ENCODE measurements at places on chromosomes 7 and 10.

- no peak for DNase-seq
Measured at GRCh38 chr7:22662036-22662435, 65.0 kb upstream of the IL6 start.

DNA sequence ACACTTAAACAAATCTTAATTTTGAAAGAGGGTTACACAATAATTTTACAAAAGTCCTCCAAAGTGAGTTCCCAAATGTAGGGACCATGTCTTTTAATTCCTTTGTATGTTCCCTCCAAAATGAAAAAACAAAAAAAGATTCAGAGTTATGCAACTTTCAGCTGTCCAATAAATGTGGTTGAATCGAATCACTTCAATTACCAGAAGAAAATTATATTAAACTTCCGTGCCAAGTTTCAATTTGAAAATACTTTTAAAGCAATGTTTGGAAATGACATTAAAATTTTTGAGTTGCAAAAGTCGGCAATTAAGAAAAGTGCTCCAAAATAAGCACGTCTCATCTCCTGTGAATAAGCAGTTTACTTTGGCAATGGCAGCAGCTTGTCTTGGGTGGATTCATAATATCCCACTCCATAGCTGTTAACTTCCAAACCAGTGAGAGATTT is 60.3 kb upstream of the C1GALT1 start:
- no peak for DNase-seq

DNA sequence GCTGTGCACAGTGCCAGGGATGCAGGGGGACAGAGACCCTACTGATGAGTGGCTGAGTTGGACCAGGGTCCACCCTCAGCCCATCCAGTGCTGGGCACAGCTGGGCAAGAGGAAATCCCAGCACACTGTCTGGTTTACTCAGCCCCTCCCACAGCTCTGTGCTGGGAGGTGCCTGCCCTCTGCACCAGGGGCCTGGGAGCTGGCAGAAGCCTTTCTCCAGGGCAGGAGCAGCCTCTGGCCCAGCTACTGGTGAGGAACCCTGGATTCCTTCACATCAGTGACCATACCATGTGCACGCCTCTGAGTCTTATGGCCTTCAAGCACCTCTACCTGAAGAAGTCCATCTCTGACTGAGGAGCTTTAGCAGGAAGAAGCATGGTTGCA is 25.9 kb upstream of the C10orf71 start:
- DNase-seq: no peak

DNA sequence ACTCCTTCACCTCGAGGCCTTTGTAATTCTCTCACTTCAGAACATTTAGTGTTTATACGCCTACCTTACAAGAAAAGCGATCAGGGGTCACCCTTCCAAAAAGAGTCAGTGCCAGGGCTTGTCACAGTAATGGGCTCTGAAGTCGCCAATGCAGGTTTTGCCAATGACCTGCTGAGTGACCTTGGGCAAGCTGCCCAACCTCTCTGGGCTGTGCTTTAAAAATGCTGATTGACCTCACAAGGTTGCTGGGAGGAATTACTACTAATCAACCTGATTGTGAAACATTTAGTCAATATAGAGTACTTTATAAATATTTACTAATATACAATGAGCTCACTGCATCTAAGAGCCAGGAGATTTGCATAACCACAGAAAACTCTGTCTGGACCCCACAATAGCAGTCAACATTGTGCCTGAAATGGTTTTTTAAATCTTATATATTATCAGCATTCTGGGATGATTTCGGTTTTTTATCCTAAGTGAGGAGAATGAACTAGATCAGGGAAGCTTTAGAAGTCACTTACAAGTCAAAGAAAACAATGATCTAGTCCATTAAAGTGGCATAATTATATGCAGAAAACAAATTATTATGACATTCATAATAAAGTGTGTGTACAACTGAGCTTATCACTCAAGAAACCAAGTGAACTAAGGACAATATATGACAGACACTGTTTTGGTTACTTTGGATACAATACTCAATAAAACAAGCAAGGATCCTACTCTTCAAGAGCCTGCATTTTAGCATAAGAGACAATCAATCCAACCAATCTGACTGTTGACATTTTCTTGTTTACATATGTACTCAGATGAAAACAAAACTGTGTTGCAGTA is 290.5 kb downstream of the SORCS1 start:
- DNase-seq: no peak

DNA sequence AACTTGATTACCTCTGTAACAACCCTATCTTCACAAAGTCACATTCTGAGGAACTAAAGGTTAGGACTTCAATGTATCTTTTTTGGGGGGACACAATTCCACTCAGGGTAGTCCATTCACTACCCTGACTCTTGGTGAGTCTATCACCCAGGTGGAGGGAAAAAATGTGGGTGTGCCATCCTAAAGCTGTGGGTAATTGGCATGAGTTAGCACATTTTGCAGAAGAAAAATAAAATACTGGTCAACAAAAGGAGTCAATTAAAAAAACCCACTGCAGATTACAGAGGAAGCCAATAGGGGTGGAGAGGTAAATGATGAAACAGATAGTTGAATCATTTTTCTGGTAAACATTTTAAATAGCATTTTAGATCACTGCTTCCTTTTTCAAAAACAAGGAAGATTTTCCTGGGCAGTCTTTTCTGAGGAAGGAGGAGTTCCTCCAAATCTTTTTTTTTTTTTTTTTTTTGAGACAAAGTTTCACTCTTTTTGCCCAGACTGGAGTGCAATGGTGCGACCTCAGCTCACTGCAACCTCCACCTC is 5.1 kb upstream of the BLVRA start:
- no peak for DNase-seq

DNA sequence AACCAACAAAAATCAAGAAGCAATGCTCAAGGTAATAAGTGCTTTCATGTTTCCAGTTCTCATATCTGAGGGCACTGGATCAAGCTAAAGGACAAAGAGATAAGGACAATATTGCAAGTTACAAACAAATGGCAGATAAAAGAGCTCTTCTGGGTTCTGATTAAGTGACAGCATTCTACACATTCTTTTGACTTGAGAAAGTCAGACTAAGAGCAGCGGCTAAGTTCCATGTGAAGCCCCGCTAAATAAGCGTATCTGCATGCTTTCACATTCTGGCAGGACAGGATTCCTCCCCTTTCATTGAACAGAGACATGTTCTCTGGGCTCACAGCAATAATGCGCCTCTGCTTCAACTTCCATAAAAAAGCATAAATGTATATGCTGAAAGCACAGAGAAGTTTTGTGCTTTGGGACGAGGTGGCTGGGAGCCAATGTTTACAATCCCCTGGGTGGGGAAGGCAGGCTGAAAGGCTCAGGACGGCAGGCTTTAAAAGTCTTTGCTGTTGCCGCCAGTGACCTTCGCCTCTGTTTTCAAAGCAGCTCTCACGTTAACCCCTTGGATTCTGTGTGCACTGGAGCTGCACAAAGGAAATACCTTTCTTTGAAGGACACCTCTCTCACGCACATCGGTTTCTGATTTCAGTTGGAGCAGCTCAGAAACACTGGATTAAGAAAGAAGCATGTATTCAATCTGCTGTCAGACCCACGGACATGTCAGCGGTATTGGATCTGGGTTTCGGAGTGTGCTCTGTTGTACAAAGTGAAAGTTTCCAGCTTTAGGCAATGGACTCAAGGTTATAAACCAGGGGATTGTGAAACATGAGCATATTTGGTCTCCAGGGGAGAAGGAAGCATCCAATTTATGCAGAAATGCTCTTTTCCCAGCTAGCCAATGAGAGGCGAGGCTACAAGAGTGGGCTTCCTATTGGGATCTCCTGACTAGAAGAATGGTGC is 105.4 kb upstream of the FAM133B start:
- no peak for DNase-seq

DNA sequence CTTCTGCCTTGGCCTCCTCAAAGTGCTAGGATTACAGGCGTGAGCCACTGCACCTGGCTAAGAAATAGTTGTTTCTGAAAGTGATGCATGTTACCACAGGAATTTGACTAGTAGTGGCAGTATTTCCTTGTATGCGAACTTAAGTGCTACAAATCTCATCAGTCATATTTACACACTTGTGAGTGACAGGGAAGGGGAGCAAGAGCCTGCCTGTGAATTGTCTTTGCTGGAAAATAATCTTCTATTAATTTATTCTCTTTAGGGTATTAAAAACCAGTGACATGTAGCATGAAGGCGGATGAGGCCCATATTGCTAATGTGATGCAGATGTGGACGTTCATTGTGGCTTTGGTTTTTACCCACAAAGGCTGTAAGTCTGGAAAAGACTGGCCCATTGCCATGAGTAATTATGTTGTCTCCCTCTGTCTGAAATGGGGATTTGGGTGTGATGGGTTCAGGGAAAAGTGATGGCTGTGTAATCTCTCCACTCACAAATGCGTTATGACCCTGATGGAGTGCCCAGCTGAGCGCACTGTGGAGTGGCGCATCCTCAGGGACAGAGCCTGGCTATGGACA is 97.6 kb downstream of the CCNY start:
- DNase-seq: no peak
